ENCODE measurements at places on chromosomes 4 and X. TPM values are rescaled to one million over a fixed set of nuclear protein-coding genes. Genes with fewer than 3 reads are reported as not detected.
A peak's percentile ranks its signal among the peaks of the same experiment; 100 is the strongest.

GRCh38 chr4:77599378-77599777 is 6.2 kb upstream of the CXCL13 start:
- H3K36me3 ChIP-seq: no peaks in the 10 kb centered on the region
- no peaks in the 10 kb centered on the region for H3K4me1 ChIP-seq
- peaks cover 5% of the 10 kb centered on the region for H3K27me3 ChIP-seq
- no peak for DNase-seq
- no peak overlapping the region for H3K27ac ChIP-seq
- H3K4me3 ChIP-seq: no peak overlapping the region

DNA sequence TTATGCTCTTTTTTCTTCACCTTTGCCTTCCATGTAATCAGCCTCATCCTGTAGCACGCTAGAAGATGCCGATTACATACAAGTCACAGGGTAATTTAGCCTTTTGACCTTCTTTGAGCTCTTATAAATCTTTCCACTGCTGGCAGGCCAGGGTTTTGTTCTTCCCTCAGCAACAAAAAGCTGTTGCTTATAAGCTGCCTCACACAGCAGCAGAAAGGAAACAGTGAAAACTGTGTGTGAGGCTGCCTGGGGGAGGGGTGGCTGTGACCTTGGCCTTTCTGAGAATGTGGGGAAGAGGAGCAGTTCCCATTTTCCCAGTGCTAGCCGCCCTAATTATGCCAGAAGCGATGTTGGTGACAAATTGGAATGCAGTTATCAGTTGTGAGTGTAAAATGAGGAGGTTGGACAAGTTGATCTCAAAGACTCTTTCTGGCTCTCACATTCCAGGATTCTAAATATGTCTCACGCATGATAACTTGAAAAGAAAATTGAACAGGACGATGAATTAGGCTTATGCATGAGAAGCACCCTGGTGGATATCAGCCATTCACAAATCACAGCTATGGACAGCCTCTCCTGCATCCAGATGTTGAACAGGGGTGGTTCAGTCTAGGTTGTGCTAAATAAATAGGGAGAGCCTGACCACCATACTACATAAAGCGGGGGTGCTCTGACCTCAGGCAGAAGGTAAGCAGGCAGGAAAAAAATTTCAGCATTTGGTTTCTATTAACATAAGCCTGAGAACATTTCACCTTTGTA is 25.7 kb downstream of the SLITRK2 start:
- H3K27ac ChIP-seq: no peak overlapping the region
- no peaks in the 10 kb centered on the region for H3K4me1 ChIP-seq
- DNase-seq: no peak
- no peaks in the 10 kb centered on the region for H3K27me3 ChIP-seq
- H3K4me3 ChIP-seq: no peak overlapping the region
- H3K36me3 ChIP-seq: no peaks in the 10 kb centered on the region

DNA sequence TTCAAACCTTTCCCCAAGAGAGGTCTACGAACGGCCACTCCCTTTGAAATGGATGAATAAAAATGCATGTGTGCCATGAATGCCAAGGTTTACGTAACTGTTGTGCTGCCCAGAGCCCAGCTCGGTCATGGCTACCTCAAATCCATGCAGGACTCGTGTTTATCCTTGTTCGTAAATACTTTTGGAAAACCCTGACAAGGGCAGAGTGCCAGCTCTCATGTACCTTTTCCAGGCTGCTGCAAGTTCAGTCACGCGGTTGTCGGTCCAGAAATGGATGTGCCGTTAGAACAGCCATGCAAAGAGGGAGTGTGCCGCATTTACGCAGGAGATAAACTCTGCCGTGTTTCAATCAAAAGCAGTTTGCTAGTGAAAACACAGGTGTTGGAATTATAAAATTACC is 123.4 kb downstream of the AMELX start:
- no peak for DNase-seq
- H3K27me3 ChIP-seq: no peaks in the 10 kb centered on the region
- H3K36me3 ChIP-seq: no peaks in the 10 kb centered on the region
- no peak overlapping the region for H3K4me3 ChIP-seq
- no peak overlapping the region for H3K27ac ChIP-seq

- no peak overlapping the region for H3K27ac ChIP-seq
- H3K27me3 ChIP-seq: no peaks in the 10 kb centered on the region
- H3K4me1 ChIP-seq: peaks cover 5% of the 10 kb centered on the region
- DNase-seq: no peak
These were observed 554 bp downstream of the KLHL15 start for GRCh38 chrX:24026432-24026831.

ELF4 gene
- polyA plus RNA-seq: 9.8 TPM

GRCh38 chr4:84324303-84325245 is 174.5 kb downstream of the NKX6-1 start:
- no peaks in the 10 kb centered on the region for H3K36me3 ChIP-seq
- no peaks in the 10 kb centered on the region for H3K4me1 ChIP-seq
- DNase-seq: no peak
- no peaks in the 10 kb centered on the region for H3K27me3 ChIP-seq
- H3K4me3 ChIP-seq: no peak overlapping the region

- no peaks in the 10 kb centered on the region for H3K36me3 ChIP-seq
- no peaks in the 10 kb centered on the region for H3K27me3 ChIP-seq
- H3K27ac ChIP-seq: no peak overlapping the region
- no peak for DNase-seq
- peaks cover 8% of the 10 kb centered on the region for H3K4me1 ChIP-seq
These were observed 16.5 kb downstream of the FGFRL1 start for GRCh38 chr4:1027915-1028238.

DDX53 gene
- polyA plus RNA-seq: not detected

SMIM43 gene
- not detected for polyA plus RNA-seq

DNA sequence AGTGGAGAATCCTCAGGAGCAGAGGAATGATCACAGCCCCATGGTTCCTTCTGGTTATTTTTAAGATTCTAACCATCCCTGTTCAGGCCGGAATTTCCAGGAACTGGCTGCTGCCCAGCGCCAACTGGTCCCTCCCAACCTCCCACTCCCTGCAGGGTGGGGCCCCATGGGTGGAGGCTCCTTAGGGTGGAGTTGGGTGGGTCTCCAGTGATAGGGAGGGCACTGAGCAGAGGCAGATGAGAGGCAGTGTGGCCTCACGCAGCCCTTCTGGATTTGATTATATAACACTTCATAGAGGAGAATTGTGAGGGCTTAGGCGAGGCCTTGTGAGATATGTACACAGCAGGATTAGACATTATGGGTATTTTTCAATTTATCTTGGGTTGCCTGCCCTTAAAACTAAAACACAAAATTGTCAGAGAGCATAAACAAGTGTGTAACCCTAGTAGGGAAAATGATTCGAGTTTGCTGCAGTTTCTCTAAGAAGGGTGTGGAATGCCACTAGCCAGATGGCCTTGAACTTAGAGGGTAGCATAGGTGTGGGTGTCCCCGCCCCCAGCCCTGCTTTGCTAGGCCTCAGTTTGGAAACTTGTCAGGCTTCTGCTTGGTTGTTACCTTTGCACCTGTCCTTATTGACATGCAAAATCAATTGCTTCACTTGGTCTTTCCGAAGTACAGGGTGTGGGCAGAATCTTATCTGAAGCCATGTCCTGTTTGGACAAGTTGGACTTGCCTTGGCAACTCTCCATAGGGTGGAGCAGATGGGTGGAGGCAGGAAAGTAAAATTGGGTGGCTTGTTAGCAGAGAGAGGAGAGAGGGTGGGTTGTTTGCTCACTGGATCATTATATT is 9.4 kb downstream of the KLF3 start:
- peak overlapping the region; percentile 74 for H3K4me3 ChIP-seq
- H3K36me3 ChIP-seq: no peaks in the 10 kb centered on the region
- H3K27me3 ChIP-seq: no peaks in the 10 kb centered on the region
- H3K4me1 ChIP-seq: peaks cover 83% of the 10 kb centered on the region
- no peak for DNase-seq

MAGIX gene
- 0.31 TPM for polyA plus RNA-seq

DNA sequence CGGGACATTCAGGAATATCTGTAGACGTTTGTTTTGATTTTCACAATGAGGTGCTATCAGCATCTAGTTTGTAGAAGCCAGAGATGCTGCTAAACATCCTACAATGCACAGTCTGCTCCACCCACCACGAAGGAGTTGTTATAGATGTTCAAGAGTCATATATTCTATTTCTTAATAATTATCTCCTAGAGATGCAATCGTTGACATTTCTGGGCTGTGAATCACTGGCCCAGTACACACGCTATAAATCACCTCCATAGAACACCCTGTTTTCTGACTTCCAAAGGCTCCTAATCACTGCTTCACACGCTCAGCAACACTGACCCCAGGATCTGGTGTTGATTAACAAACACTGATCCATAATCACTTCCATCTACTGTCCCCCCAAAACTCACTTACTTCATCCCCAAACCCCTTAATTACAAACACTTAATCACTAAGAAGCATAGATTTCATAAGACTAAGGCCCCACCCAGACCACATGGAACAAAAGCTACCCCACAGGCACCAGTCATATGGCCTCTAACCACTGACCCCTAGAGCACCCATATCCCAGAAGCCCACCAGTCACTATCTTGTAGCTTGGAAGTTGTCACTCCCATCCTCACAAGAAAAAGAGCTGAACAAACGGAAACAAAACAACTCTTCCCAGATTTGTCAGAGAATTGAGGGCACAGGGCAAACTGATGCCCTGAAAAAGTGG is 31.7 kb upstream of the ZNF41 start:
- H3K27me3 ChIP-seq: no peaks in the 10 kb centered on the region
- peaks cover 22% of the 10 kb centered on the region for H3K4me1 ChIP-seq
- DNase-seq: no peak
- H3K27ac ChIP-seq: peak overlapping the region; percentile 93
- peaks cover 5% of the 10 kb centered on the region for H3K36me3 ChIP-seq
- H3K4me3 ChIP-seq: peak overlapping the region; percentile 57

GRCh38 chr4:112881842-112882241 is 167.6 kb upstream of the ANK2 start:
- H3K36me3 ChIP-seq: no peaks in the 10 kb centered on the region
- peaks cover 5% of the 10 kb centered on the region for H3K27me3 ChIP-seq
- no peak overlapping the region for H3K27ac ChIP-seq
- H3K4me1 ChIP-seq: no peaks in the 10 kb centered on the region
- DNase-seq: no peak
- H3K4me3 ChIP-seq: no peak overlapping the region

ARHGEF9 gene
- 7.6 TPM for polyA plus RNA-seq

GRCh38 chr4:101944649-101945048 is 154.1 kb downstream of the BANK1 start:
- H3K27ac ChIP-seq: peak overlapping the region; percentile 4
- H3K36me3 ChIP-seq: peaks cover 72% of the 10 kb centered on the region
- H3K27me3 ChIP-seq: no peaks in the 10 kb centered on the region
- no peak overlapping the region for H3K4me3 ChIP-seq
- H3K4me1 ChIP-seq: peaks cover 44% of the 10 kb centered on the region
- no peak for DNase-seq

GRCh38 chrX:104195013-104195412 is 28.8 kb downstream of the FAM199X start:
- H3K27me3 ChIP-seq: no peaks in the 10 kb centered on the region
- no peak for DNase-seq

DNA sequence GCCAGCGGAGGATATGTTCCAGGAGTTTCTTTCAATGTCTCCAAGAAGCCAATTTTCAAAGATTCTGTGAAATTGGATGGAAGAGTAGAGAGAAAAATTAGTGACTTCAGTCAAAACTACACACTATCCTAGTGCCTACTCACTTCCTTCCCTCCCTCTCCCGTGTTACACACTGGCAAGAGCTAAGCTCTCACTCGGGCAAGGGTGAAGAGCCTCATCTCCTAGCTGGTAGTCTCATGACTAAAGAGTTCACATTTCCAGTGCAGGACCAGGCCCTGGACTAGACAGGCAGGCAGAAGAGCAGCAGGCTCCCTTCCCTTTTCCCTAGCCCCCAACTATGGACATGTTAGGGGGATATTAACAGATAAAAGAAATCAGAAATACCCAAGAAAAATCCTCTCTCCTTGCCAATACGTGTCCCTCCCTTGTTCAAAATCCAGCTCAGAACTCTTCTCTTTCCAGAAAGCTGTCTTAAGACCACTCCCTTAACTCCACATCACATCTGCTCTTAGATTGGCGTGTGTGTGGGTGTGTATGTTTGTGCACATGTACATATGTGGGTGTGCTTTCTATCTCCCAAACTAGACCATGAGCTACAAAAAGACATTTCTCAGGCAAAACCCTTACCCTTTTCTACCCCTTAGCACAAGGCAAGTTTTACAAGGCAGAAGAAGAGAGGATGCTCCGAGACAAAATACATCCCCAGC is 29.9 kb downstream of the ZDHHC9 start:
- H3K4me3 ChIP-seq: no peak overlapping the region
- peaks cover 7% of the 10 kb centered on the region for H3K36me3 ChIP-seq
- H3K27me3 ChIP-seq: no peaks in the 10 kb centered on the region
- H3K4me1 ChIP-seq: peaks cover 4% of the 10 kb centered on the region

CYLC1 gene
- polyA plus RNA-seq: not detected

OCRL gene
- polyA plus RNA-seq: 0.97 TPM

- no peak for DNase-seq
- no peak overlapping the region for H3K4me3 ChIP-seq
- no peaks in the 10 kb centered on the region for H3K27me3 ChIP-seq
- no peaks in the 10 kb centered on the region for H3K36me3 ChIP-seq
- H3K4me1 ChIP-seq: no peaks in the 10 kb centered on the region
These were observed 8.9 kb upstream of the TRIML1 start for GRCh38 chr4:188130355-188130754.

DNA sequence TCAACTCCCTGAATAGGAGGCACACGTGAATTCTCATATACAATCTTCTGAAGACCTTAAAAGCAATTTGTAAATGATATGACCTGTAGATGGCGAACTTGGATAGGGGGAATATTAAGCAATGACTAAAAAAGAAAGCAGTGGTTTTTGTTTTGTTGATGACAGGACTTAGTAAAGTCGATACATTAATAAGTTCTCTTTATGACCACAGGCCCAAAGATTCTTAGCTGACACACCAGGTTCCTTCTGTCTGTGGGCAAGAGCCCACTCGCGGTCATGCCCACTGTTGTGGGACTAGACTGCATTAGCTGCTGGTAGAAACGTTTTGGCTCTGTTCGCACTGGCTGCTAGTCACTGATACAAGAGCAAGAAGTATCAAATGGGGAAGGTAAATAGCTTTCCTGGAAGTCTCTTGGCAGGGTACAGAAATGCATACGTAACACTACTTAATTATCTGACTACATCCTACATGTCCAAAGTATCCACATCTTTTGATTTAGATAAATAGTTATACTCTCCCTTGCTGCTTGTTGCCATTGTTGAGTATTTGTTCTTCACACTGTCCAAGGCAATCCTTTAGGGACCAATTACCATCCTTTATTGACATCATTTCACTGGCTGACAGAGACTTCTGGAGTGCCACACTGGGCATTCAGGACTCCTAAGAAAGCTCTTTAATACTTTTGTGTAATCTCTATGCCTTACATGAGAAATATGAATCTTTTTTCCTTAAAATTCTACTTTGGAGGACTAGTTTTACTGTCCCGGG is 31.0 kb downstream of the ALPK1 start:
- H3K27ac ChIP-seq: no peak overlapping the region
- peak; percentile 36 for DNase-seq
- H3K36me3 ChIP-seq: peaks cover 21% of the 10 kb centered on the region
- no peaks in the 10 kb centered on the region for H3K4me1 ChIP-seq

IDUA gene
- polyA plus RNA-seq: 8.3 TPM

DNA sequence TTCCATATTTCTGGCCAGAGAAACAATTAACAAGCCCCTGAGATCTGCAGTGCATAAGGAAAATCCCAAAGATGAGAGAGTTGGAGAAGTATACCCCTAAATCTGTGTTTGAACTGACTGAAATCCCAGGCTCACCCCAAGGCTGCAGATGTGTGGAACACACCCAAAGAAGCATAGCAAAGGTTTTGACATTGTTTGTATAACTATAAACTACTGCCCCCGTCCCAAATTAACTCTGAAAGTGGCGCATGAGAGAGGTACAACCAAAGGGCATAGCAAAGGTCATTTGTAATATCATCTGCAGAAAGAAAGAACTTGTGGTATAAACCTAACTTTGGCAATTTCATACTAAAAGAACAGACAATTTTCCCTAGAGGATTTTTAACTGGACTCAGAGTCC is 157.9 kb downstream of the DCAF12L1 start:
- H3K4me1 ChIP-seq: no peaks in the 10 kb centered on the region
- no peaks in the 10 kb centered on the region for H3K27me3 ChIP-seq
- H3K36me3 ChIP-seq: no peaks in the 10 kb centered on the region
- no peak for DNase-seq

All from naive B cell (primary cell).